ENCODE measurements at places on chromosomes 16 and 17.

DNA sequence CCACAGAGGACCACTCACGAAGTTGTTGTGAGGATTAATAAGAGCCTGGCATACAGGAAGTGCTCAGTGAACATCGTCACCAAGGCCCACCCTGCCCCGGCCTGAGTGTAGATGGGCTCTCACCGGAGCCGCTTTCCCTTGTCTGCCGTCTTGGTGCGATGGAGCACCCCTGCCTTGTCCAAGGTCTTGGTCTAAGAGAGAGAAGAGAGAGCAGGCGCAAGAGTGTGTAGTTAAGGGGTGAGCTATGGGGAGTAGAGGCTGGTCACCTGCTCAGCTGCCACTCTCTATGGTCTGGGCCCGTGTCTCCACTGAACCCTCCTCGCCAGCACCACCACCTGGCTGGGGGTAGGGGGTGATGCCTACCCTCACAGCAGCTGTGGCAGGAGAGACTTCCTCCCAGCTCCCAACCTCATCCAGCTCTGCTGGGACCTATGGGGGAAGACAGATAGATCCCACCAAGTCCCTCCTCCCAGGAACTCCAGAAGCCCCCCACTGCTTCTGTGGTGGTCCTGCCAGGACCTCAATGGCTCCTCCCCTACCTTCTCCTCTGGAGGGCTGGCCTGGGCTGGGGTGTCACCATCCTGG is 28.7 kb downstream of the ARHGAP27 start:
- DNase-seq = no peak

- DNase-seq = no peak
These were observed 175.8 kb downstream of the NPIPB11 start for GRCh38 chr16:29230671-29231096.

DNA sequence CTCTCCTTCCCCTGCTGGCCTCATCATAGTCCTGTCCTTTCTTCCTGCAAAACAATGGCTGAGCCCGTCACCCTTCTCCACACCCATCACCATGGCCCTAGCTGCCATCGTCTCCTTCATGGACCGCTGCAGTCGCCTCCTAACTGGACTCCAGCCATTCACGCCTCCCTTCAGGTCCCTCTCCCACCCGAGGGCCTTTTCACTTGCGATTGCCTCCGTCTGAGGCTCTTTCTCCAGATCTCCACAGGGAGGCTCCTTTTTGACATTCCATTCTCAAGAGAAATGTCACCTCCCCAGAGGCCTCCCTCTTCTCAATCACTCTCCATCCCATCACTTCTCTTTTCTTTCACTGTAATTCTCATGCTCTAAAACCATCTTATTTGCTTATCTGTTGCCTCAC is 23.5 kb downstream of the GSG1L start:
- no peak for DNase-seq

- no peak for DNase-seq
These were observed 124.7 kb downstream of the SNX11 start for GRCh38 chr17:48231995-48232959.

DNA sequence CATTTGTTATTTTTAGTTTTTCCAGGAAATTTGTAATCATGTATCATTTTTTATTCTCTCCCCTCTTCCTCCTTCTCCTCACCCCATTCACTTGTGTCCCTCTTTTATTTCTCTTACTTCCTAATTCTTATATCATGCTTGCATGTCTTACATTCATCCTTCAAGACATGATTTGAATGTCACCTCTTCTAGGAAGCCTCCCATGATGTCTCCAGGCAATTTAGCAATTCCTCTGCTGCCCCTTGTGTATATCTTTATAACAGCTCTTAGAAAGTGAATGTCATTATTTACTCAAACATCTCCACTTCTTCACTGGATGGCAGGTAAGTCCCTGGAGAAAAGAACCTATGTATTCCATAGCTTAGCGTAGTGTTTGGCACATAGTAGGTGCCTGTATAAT is 7.8 kb downstream of the HNF1B start:
- DNase-seq = no peak
